ENCODE measurements at places on chromosomes 1 and 21.

DNA sequence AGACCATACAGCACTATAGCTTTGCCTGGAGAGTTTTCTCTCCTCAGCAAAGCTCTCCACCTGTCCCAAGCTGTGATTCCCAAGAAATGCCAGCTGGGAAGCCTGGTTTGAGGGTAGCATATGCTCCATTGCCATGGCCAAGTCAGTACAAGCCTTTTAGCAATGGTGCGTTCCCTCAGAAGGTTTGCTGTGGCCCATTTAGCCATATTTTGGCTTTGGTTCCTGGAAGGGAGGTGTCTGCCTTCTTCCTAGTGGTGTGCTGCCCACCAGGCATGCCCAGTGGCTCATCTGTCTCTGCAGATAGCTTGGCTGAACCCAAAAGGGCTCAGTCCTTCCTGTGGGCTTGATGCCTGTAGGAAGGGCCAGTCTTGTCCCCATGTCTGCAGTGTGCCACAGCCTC lies 32.4 kb downstream of the GALNT2 start:
- DNase-seq = no peak

- DNase-seq = no peak
These were observed 18.6 kb downstream of the DISP1 start for GRCh38 chr1:222833356-222833876.

DNA sequence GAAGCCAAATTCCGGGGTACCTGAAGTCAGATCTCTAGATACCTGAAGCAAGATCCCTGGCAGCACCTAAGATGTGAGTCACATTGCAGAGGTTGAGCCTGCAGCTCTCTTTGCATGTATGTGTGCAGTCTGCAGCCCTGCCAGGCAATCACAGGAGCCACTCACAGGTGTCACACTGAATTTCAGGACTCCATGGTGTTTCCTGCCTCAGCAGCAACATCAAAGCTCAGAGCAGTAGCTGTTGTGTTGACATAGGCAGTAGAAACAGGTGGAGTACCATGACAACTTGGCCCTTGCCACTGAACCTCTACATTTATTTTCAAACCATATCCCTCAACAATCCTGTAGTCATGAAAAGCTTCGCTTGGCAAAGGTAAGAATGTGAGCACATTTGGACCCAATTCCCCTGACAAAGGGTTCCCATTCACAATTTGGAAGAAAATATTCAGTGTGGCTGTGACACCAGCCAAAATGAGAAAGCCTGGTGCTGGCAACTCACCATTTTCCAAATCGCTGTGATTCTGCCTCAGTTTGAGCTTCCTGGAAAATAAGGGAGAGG lies 419.8 kb upstream of the NFIA start:
- no peak for DNase-seq

DNA sequence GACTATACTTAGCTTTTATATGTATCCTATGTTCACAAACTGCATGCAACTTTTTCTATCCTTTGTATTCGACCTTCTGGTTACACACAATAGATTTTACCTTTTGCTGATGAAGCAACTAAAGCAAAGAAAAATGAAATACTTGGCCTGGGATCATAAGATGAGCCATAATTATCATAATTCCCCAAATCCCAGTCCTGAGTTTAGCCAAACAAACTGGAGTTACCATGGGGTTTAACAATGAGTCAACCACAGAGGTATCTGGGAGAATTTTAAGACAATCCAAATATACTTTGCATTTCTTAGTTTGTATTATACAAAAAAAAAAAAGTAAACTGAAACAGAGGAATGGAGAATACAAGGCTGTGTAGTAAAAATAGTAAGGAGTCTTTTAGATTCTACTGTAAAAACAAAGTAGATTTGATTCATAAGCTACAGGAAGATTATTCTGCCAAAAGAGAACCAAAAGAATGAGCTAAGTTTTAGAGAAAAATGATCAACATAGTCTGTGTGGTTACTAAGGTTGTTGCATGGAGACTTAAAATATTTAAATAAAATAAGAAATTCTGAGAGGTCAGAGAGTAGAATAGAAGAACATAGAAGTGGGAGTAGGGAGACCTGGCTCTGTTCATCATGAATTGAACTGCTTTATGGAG lies 60.4 kb upstream of the GORAB start:
- DNase-seq = no peak

DNA sequence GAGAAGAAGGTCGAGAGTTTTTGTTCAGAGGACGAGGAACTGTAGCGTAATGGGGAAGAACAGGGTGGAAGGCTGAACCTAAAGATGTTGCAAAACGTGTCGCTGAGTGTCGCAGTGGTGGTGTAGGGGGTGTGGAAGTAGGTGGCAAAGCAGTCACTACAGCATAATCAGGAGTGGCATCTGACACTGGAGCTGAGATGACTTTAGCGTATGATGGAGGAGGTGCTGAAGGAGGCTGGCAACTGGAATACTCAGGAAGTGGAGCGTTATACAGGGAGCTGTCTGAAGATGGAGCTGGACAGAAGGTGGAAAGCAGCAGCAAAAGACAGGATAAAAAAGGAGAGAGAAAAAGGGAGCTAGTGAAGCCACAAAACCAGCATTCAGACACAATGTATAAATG lies 89.9 kb upstream of the LBR start:
- DNase-seq = no peak

DNA sequence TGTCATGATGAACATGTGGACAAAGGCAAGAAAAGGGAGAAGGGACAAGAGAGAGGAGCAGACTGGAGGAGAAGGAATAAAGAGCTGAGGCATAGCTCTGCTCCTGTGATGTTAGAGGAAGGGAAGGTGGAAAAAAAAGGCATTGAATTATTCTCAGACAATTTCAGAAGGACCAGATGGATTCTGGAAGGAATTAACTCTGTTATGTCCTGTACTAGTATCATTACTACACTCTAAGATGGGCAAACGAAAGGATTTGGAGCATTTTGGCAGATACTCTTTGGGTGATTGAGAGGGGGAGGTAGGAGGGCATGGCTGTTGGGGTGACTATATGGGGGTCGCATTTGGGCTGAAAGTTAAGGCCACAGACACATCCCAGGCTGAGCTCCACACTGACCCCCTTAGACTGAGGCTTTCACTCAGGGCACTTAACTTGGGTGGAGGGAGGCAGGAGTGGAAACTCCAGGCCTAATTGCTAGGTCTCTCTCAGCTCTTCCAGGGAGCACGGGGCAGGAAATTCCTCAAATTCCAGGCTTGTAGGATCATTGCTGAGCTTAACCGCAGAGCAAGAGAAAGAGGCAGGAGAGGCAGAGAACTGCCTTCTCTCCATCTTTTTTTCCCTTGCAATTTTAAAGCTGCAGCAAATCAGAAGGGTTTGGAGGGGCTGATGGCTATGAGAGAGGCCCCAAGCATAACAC lies 25.9 kb downstream of the KIRREL1 start:
- no peak for DNase-seq

- no peak for DNase-seq
These were observed 26.1 kb downstream of the MTR start for GRCh38 chr1:236821091-236821627.

GRCh38 chr1:77742011-77742555 lies 17.6 kb downstream of the USP33 start:
- DNase-seq = no peak

All from CD4-positive, alpha-beta T cell treated with Interleukin-12 subunit alpha and Interleukin-12 subunit beta, for 1 hour (primary cell).